ENCODE measurements at places on chromosomes 1 and 21. TPM values are rescaled to one million over a fixed set of nuclear protein-coding genes. Genes with fewer than 3 reads are reported as not detected.

The FAM131C gene
- not detected for total RNA-seq

GRCh38 chr1:235100194-235100772 is 28.4 kb downstream of the TOMM20 start:
- DNase-seq, result no peak
- no peaks in the 10 kb centered on the region for H3K27me3 ChIP-seq
- no peaks in the 10 kb centered on the region for H3K36me3 ChIP-seq
- H3K4me3 ChIP-seq, result no peak overlapping the region
- no peak overlapping the region for H3K27ac ChIP-seq
- H3K4me1 ChIP-seq, result peaks cover 21% of the 10 kb centered on the region

GRCh38 chr1:205800427-205800826 is 12.6 kb downstream of the SLC41A1 start:
- no peak for DNase-seq
- H3K4me1 ChIP-seq, result peaks cover 15% of the 10 kb centered on the region
- no peaks in the 10 kb centered on the region for H3K27me3 ChIP-seq
- H3K4me3 ChIP-seq, result no peak overlapping the region

DNA sequence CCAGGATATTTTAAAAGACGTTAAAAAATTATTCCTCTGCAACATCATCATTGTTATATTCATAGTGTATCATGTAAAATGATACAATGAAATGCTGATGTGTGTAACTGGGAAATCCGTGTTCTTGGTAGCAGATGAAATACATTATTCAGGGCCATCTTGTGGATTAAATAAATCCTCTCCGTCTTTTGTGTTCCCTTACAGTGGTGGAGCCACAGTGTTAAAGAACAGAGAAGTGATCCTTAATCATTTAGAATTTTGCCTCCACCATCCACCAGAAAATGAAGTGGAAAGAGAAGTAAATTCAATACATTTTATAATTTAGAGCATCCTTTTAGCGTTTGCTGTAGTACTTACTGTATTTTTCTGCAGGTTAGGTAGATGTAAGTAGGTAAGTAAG is 1.3 kb downstream of the DYRK3 start:
- no peak overlapping the region for H3K27ac ChIP-seq
- peaks cover 8% of the 10 kb centered on the region for H3K4me1 ChIP-seq
- no peak overlapping the region for H3K4me3 ChIP-seq
- H3K27me3 ChIP-seq, result no peaks in the 10 kb centered on the region

GRCh38 chr1:24254783-24255182 is 64.4 kb upstream of the GRHL3 start:
- H3K27ac ChIP-seq, result no peak overlapping the region
- no peaks in the 10 kb centered on the region for H3K27me3 ChIP-seq
- no peak overlapping the region for H3K4me3 ChIP-seq
- DNase-seq, result no peak
- H3K36me3 ChIP-seq, result no peaks in the 10 kb centered on the region
